ENCODE measurements at places on chromosomes 3 and 15. TPM values are rescaled to one million over a fixed set of nuclear protein-coding genes. Genes with fewer than 3 reads are reported as not detected.
A peak's percentile ranks its signal among the peaks of the same experiment; 100 is the strongest.

The LIPH gene
- total RNA-seq = 0.21 TPM

DNA sequence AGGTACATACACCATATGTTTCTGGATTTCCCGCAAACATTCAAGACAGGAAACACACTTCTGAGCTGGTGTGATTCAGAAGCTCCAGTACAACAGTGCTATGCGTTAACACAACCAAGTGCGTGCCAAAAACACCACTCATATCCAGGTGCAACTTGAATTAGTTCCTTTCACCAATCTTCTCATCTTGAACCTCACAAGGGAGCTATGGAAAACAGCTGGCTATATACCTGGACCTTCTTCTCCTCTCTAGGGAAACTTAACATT is 31.3 kb downstream of the SUSD5 start:
- no peak for DNase-seq

The LTF gene
- not detected for total RNA-seq

GRCh38 chr3:110685630-110686029 is 386.0 kb upstream of the NECTIN3 start:
- peak; percentile 9 for DNase-seq

The AMOTL2 gene
- total RNA-seq = 46.0 TPM

The IGSF11 gene
- total RNA-seq = 0.89 TPM

DNA sequence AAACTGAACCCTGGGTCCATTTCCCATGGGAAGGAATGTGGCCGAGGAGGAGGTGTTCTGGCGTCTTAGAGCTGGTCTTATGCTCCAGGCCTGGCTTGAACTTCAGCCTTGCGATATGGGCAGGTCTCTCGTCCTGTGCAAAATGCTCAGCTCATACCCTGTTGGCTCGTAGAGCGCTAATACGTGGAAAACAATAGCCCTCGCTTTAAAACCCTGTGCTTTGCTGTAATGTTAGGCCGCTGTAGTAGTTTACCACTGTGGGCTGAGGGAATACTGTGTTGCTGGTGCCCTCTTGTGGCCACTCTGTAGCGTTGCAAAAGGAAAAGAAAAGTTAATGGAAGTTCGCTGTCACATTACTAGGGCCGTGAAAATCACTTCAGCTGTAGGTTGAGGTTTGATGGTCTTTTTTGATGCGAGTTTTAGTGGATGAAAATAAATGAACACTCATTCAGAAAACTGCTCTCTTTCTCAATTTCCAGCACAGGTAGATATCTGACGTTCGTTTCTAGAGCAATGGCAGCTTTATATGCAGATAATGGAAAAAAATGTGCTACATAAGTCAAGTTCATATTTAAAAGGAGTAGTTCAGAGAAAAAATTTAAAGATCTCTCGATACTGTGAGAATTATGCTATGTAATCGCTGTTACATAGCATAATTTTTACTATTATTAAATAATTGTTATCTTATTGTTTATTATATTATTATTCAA is 92.9 kb downstream of the MCTP2 start:
- peak; percentile 59 for DNase-seq

GRCh38 chr3:85591451-85591850 is 632.7 kb downstream of the CADM2 start:
- no peak for DNase-seq

DNA sequence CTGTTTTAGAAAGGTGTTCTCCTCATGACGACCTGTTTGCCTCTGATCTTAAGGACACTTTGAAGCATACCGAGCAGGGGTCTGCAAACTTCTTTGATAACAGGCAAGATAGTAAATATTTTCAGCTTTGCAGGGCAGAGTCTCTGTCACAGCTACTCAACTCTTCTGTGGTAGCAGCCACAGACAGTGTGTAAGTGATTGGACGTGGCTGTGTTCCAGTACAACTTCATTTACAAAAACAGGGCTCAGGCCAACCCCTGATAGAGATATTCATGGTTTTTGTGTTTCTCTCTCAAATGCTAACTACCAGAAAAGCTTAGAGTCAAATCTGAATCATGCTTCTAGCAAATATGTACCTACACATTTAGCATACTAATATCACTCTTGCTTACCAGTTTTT is 51.5 kb downstream of the TGFBR2 start:
- DNase-seq = no peak

GRCh38 chr15:76057332-76058000 is 2.3 kb upstream of the TMEM266 start:
- DNase-seq = peak; percentile 53

The SEMA6D gene
- total RNA-seq = 5.5 TPM

DNA sequence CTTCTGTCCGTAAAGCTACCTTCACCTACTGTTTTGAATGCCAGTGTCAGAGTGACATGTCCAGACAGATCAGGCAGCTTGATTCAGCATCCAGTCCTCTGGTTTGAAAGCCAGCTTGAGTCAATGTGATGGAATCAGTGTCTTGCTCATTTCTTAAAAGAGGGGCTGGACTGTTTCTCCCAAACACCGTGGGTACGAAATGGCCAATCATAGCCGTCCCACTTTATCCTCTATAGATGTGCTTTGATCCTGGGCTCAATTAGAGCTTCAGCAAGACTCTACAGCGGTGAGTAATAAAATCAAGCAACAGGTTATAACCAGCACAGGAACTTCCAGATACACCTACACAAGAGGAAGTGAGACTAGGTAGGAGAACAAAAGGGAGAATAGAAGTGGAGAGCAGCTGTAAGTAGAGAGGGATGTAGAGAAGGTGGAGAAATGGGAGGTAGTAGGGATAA is 17.0 kb upstream of the OR5K1 start:
- DNase-seq = no peak

- DNase-seq = peak; percentile 8
Observed at GRCh38 chr3:9013782-9014563, 50.7 kb upstream of the RAD18 start.

DNA sequence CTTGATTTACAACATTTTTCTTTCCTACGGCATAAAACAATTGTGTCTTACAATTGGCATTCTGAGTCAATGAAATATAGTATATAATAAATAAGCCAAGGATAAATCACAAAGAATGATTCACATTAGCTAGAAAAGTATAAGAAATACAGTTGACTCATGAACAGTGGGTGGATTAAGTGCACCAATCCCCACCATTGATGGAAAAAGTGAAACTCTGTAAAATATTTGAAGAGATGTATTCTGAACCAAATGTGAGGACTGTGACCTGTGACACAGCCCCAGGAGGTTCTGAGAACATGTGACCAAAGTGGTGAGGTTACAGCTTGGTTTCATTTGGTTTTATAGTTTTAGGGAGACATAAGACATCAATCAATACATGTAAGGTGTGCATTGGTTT is 227.5 kb downstream of the ALCAM start:
- DNase-seq = no peak

Measured in H7 (cell line).